ENCODE measurements at places on chromosomes 12 and 14.
A peak's percentile ranks its signal among the peaks of the same experiment; 100 is the strongest.

- DNase-seq: no peak
Observed at GRCh38 chr12:15855646-15856045, 26.5 kb upstream of the STRAP start.

- no peak for DNase-seq
Observed at GRCh38 chr14:104147346-104148125, 9.1 kb downstream of the KIF26A start.

GRCh38 chr12:84811291-84811690 is 101.3 kb downstream of the SLC6A15 start:
- DNase-seq: no peak

DNA sequence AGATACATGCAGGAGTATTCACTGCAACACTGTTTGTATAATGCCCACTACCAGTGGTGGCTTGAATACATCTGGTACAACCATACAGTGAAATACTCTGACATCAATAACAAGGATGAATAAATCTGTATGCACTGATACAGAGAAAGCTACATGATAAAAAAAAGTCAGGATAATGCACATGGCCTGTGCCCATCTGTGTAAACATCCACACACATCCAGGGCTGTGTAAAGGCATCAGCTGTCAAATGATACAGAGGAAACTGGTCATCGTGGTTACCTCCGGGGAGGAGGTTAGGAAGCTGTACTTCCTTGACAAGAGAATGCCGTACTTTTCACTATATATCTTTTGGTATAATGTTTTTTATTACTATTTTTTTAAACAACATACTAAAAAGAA is 176.6 kb downstream of the FOXN3 start:
- DNase-seq: no peak

GRCh38 chr12:83793616-83794015 is 1106.9 kb downstream of the TMTC2 start:
- no peak for DNase-seq

DNA sequence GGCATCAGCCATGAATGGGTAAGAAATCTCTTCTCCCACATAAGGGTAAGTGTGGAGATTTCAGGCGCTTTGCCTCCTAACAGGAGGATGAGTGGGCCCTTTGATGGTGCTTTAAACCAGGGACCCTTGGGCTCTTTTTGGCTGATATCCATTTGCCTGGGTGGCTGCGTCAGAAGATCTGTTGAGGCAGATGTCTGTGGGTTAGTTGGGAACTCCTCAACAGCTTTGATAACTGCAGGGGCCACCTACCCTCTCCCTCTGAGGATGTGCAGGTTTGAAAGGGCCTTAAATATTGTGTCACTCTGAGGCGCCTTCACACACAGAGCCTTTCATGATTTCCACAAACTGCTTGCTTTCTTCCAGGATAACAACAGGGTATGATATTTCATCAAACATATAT is 210.7 kb downstream of the PPM1H start:
- no peak for DNase-seq

GRCh38 chr12:68794653-68795251 is 13.2 kb upstream of the MDM2 start:
- no peak for DNase-seq

DNA sequence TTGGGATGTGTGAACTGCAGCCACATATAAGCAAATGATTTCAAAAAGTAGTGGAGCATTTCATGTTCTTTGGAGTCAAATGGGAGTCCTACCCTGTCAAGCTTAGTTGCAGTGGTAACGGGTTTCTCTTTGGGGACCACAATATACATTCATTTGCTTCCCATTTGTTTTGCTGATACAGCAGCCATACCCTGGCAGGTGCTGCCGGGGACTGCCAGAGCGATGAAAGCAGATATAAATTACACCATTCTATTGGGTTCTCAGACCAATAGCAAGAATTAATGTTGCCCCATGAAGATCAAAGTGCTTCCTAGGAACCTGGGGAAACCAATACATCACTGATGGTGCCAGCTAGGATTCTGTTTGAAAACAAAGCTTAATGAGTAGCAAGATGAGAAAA is 1621.5 kb upstream of the FLRT2 start:
- DNase-seq: no peak

GRCh38 chr14:92686900-92687427 is 61.5 kb downstream of the LGMN start:
- peak; percentile 54 for DNase-seq

GRCh38 chr12:52232203-52232673 is 805 bp upstream of the KRT7 start:
- no peak for DNase-seq

- DNase-seq: no peak
Observed at GRCh38 chr12:126700096-126700495, 1566.9 kb upstream of the TMEM132C start.

GRCh38 chr14:24314377-24315193 is 3.3 kb downstream of the LTB4R start:
- no peak for DNase-seq

DNA sequence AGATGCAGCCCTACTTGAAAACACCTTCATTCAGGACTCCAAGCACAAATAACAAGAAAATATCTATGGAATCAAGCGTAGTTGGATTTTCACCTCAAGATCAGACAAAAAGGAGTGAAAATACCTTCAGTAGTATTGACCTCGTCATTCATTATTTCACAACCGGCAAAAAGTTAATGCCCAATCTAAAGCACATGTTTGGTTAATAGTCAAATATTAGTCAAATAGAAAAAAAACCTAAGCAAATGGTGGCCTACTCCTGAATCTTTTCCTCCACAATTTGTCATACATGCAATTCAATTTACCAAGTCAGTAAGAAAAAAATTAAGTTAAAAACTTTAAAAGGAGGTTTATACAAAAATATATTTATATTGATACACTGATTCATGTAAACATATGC is 50.0 kb downstream of the SLC38A4 start:
- no peak for DNase-seq

- peak; percentile 8 for DNase-seq
Observed at GRCh38 chr14:42854061-42854460, 1247.4 kb downstream of the LRFN5 start.

DNA sequence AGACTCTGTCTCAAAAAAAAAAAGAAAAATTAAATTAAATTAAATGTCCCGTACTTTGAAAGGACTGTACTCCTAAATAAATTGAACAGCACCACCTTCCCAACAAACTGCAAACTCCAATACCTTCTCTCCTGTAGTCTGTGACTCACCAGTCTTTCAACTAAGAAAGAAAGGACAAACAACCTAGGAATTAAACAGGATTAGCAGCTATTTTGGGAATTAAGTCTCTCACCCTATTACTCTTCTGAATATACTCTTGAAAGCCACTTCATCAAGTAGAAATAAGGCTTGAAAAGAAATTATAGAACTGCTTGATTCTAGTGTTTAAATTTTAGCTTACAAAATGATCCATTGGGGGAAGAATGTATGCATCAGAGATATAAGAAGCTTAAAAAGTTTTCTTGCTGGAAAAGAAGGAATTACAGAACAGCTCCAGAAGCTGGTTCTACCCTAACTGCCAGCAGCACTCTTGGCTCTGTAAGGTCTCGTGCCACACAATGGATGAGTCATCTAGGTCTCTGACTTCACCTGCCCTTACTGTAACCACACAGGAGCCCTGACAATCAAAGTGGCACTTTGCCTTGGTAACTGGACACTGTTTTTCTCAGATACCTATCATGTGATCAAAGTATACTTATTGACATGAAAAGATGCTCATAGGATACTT is 57.0 kb upstream of the CERS5 start:
- DNase-seq: no peak

GRCh38 chr14:54786838-54787237 is 115.8 kb downstream of the GCH1 start:
- no peak for DNase-seq

DNA sequence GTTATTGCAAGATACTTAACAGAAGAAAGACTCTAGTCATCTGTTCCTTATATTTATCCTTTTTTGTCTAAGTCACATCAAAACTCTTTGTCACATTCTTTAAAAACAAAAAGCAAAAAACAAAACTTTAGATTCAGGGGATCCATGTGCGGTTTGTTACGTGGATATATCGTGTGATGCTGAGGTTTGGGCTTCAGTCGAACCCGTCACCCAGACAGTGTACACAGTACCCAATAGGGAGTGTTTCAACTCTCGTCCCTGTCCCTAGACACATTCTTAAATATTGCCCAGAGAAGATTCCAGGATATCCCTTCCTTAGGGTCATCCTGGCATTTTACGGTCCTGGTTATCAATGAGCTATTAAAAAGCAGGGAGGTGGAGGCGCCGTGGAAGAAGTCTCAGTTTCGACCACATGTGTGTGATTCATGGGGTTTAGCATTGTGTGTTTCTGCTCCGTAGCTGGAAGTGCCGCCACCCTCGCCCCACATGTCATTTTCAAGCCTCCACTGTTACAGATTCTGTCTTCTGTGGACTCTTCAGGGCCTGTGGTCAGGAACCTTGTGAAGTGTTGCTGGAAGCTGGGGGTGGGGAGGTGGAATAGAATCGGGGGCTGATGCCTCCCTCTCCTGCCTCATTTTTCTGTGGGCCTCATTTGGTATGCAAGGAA is 19.9 kb downstream of the CCND2 start:
- no peak for DNase-seq

DNA sequence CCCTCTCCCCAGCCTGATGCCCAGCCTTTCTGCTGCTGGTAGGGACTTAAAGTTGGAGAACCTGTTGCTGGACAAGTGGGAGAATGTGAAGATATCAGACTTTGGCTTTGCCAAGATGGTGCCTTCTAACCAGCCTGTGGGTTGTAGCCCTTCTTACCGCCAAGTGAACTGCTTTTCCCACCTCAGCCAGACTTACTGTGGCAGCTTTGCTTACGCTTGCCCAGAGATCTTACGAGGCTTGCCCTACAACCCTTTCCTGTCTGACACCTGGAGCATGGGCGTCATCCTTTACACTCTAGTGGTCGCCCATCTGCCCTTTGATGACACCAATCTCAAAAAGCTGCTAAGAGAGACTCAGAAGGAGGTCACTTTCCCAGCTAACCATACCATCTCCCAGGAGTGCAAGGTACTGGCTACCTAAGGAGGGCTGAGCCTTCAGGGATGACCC is 1.6 kb downstream of the TSSK4 start:
- DNase-seq: no peak

GRCh38 chr12:123916729-123917128 is 55.9 kb downstream of the CCDC92 start:
- DNase-seq: no peak

DNA sequence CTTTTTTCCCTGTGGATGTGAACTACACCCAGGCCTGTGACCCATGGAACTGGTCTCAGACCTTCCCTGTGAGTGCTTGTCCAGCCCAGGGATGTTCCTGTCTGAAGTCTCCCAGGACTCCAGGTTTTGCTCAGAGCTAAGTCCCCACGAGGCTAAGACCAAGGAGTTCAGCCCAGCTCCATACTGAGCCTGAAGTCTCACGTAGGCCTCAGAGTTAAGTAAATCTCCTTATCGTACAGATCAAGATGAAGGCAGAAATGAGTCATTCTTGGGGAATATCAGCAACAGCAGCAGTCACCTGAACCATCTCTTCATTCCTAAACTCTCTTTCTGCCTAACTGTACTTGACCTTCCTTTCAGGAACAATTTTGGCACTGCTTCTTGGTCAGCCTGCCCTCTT is 139.8 kb downstream of the ANO6 start:
- no peak for DNase-seq

DNA sequence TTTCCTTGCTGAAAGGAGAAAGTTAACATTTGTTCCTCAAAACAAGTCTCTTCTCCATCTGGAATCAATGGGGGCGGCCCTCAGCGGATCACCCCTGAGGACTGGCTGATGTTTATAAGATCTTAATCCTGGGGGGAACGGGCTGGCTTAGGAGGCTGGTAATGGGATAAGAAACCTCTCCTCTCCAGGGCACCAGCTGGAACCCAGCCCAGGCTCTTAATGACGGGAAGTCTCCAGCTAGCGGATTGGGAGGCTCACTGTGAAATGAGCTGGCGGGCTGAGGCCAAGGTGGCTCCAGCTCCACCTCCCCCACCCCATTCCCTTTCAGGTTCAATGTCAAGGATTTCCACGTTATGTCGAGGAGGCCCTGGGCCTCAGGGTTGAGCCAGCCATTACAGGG is 1133.0 kb downstream of the VRK1 start:
- DNase-seq: no peak

- DNase-seq: no peak
Observed at GRCh38 chr14:38775986-38776385, 327.0 kb downstream of the SEC23A start.

- no peak for DNase-seq
Observed at GRCh38 chr12:122835750-122836026, 431 bp downstream of the HIP1R start.

- no peak for DNase-seq
Observed at GRCh38 chr14:39873791-39874190, 441.6 kb upstream of the FBXO33 start.

- DNase-seq: no peak
Observed at GRCh38 chr14:92880351-92880750, 42.6 kb upstream of the CHGA start.

- DNase-seq: no peak
Observed at GRCh38 chr14:105845725-105846309, 319.4 kb downstream of the TMEM121 start.

DNA sequence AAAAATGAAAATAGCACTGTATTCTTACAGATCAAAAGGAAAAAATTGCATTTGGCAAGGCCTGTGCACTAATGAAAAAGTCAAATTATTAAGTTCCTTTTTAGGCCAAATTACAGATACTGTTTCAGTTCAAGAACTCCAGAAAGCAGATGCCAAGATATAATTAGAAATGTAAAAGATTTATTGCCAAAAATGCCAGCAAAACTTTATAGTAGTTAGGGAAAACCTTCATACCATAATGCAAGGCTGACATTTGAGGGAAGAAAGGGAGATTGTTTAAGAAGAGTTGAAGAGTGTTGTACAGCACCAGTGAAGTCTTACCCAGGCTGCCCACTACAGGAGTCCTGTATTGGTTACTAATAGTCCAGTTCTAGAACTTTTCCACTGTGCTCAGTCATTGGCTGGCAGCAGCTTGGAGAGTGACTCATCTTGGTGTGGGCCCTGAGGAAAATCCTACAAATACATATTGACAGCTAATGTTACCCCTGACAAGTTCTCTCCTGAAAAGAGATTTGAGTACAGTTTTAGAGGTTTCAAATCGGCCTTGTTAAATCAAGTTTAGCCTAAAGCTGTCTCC is 600.4 kb downstream of the C12orf50 start:
- DNase-seq: no peak

GRCh38 chr14:83988275-83988674 is 1541.7 kb upstream of the FLRT2 start:
- no peak for DNase-seq

GRCh38 chr12:11902525-11902875 is 168.2 kb upstream of the BCL2L14 start:
- DNase-seq: no peak

- peak; percentile 99 for DNase-seq
Observed at GRCh38 chr12:109625131-109625559, 51.6 kb downstream of the MVK start.

DNA sequence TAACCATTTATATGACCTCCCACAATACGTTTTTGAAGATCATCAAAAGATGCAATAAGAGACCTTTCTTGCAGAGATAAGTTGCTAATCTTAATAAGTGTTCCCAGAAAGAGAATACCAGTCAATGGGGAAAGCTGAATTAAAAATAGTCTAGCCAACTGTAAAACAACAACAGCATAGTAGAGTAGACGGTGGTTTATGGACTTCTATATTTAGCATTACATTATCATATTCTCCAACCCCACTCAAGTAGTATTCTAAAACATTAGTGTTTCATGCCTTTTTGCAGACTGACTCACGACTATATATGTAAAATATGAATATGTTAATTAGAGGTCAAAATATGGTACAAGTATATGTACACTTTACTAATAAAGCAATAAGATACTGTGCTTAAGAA is 218.9 kb downstream of the MED13L start:
- DNase-seq: no peak
